ENCODE measurements at places on chromosomes 4 and X.
A peak's percentile ranks its signal among the peaks of the same experiment; 100 is the strongest.

DNA sequence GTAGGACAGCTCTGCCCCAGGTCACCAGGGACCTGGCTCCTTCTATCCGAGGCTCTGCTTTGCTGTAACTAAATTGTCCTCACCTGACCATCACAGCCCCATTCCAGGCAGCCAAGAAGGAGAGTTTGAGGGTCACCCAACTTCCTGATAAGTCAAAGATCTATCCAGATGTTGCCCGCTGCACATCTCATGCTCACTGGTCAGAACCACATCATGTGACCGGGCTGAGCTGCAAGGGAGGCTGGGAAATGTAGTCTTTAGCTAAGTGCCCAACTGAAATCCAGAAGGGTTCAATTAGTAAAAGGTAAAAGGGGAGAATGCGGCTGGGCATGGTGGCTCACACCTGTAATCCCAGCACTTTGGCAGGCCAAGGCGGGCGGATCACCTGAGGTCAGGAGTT lies 18.4 kb downstream of the HMX1 start:
- no peak for DNase-seq

DNA sequence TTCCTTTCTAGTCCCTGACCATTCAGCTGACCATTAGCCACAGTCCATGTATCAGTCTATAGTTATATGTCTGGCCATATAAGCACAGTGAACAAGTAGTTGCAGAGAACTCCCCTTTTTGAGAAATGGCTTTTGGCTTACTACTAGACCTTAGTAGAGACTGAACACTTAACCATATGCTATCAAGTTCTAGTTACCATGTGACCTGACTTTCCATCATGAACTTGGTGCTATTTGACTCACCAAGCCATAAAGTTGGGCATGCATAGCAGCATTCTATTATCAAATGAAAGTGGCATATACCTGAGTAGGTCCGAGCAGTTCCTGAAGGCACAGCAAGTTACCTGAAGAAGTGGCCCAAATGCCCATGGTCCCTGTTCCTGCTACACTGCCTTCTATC lies 74.5 kb upstream of the IL2 start:
- no peak for DNase-seq

DNA sequence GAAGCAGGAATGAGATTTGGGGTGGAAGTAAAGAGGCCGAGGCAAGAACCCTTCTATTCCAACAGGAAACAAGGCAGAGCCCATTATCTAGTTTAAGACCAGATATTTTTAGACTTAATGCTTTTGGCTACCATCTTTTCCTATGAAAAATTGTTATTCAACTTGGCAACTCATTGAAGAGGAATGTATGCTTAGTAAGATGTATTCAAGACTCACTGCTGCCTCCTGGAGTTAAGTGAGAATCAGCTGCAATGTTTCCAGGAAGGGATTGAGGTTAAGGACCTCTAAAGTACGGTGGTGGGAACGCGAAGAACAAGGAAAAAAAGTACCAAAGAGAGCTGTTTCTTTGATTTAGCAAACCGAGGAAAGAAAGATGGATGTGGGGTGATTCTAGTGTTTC lies 89.1 kb downstream of the RAPGEF2 start:
- DNase-seq: no peak

DNA sequence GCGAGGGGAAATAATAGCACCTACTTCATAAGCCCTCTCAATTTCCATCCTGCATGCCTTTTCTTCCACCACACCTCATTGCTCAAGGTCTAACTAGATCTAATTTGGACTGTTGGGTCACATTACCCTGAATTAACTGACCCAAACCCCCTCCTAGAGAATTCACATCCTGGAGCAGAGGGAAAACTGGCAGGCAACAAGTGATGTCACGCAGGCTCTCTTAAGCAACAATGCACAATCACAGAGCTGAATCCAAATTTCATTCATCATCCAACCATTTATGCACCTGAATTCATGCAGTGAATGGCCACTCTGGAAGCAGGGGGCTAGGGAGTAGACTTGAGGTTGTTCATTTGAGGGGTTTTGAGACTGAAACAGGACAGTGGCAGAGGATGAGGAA lies 107.7 kb upstream of the HUWE1 start:
- no peak for DNase-seq

- no peak for DNase-seq
Observed at GRCh38 chr4:128573781-128574508, 235.6 kb upstream of the JADE1 start.

- no peak for DNase-seq
Observed at GRCh38 chrX:48754238-48754637, 7.3 kb upstream of the GLOD5 start.

- no peak for DNase-seq
Observed at GRCh38 chrX:69036674-69037573, 128.3 kb downstream of the PJA1 start.

GRCh38 chr4:3481783-3482393 lies 18.8 kb downstream of the DOK7 start:
- no peak for DNase-seq

- DNase-seq: peak; percentile 97
Observed at GRCh38 chrX:16719334-16720084, at the start of gene SYAP1. Gene SYAP1, plus strand, starts transcription at chrX:16719612. Its CDS starts 113 bp downstream, at chrX:16719725.

- DNase-seq: no peak
Observed at GRCh38 chr4:121913667-121914066, 38.2 kb downstream of the TRPC3 start.

DNA sequence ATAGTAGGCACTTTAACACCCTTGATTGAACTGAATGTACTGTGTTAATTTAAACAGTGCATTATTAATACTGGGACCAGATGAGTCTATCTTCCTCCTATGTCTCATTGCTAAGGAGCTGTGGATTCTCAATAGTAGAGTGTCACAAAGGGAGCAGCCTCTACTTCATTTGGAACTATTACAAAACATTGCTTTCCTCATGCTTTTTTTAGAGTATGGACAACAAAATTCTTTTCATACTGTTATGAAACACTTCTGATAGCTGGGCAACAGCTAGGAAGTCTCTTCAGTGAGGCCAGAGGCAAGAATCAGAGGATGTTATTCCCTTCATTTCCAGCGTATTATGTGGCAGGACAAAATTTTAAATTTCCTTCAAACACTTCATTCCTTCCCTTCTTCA lies 160.8 kb downstream of the FBXO8 start:
- DNase-seq: no peak

- peak; percentile 0 for DNase-seq
Observed at GRCh38 chr4:154332681-154333421, 158.7 kb downstream of the DCHS2 start.

GRCh38 chr4:148057516-148057915 lies 325.6 kb downstream of the ARHGAP10 start:
- DNase-seq: no peak

All from stimulated activated CD8-positive, alpha-beta memory T cell treated with anti-CD3 and anti-CD28 coated beads, Interleukin-7, amount 100 ng/mL, for 1 hour (primary cell).